Effector memory CD8-positive, alpha-beta T cell (primary cell): ENCODE measurements at places on chromosomes 16 and 17.

DNA sequence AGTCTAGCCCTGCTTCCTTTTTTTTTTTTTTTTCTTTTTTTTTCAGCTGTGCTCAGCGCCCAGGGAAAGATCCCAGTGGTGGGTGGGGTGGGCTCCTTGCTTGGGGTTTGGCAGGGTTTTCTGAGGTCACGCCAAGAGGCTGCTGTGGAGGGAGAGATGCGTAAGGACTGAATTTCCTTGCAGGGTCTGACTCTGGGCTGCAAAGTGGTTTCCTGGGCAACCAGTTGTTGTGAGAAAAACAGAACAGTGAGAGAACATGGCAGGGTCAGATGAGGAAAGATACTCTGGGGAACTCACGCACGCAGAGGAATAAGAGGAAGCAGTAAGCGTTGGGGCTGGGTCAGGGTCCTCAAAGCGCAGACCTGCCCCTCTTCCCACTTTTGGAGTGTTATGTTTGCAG, 119.5 kb downstream of the IRF8 start:
- DNase-seq = no peak

DNA sequence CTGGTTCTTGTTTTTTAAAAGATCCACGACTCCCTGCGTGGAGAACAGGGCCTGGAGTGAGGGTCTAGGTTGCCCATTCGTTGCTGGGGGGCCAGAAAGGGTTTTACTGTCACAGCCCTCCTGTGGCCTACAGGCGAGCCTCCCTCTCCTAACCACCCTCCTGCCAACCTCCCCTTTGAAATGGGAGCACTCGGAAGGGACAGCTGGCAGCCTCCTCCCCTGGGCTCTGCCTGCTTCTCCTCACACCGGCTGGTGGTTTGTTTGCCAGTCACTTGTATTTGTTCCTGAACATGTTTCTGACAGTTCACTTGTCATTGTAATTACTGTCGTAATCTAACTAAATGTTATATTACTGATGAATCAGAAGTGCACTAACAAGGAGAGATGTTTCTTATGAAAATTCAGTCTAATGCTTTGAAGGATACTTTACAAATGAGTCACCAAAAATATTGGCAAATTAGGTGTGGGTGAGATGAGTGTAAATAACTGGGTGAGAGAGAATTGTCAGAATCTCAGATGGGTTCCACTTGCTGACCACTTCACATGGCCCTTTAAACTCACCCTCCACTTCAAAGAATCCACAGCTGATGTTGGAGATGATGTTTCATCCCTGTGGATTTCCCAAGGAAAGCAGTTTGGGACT, 2.7 kb upstream of the SPPL2C start:
- DNase-seq = no peak

GRCh38 chr17:17527956-17528500, 31.8 kb upstream of the RASD1 start:
- no peak for DNase-seq

GRCh38 chr16:79069633-79070032, 530.9 kb downstream of the MAF start:
- no peak for DNase-seq

DNA sequence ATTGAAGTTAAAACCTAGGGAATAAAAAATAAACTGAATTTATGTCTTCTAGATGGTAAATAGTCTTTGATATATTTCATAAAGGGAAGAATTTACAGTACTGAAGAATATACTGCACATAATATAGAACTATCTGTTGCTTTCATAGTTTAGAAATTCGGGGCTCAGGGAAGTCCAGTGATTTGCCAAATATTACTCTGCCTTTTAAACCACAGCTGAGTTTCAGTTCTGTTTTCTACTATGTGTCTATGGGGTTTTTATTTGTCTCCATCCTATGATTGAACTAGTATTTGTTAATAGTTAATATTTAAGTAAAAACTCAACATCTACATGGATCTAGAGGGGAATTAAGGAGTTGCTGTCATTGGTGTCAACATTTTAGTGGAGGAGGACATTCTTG, 715.0 kb upstream of the CDH8 start:
- DNase-seq = no peak

DNA sequence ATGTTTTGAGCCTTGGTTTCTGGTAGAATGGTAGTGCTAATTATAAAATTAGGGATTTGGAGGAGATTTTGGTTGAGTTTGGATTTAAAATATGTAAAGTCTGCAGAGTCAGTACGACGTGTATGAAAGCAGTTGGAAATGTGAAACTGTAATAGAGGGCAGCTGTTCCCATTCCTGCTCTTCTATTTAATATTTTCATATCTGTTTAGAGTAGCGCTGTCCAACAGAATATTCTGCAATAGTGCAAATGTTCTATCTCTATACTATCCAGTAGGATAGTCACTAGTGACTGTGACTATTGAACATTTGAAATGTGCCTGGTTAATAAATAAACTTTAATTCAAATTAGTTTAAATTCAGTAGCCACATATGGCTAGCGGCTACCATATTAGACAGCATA, 443.4 kb upstream of the SOX9 start:
- DNase-seq = no peak

DNA sequence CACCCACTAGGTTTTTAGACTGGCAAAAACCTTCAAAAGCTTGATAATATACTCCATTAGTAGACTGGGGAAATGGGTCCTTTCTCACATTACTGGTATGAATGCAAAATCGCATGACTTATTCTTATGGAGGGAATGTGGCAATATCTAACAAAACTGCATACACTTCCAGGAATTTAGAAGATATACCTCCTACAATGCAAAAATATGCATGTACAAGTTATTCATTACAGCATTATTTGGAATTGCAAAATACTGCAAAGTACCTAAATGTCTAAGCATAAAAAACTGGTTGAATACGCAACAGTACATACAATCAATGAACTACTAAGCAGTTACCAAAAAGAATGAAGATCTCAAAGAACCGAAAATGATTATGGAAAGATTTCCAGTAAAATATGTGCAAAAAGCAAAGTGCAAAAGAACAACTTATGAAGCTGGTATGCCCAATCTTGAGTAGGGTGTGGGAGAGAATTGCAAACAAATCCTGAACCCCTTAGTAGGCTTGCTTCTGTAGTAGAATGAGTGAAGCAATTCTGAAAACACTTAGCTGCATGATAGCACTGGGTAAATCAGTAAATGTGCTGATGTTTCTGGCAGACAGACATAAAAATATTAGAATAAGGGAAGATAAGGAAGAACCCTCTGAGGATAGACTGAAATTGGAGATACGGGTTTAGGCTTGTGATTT, 180.1 kb downstream of the PARN start:
- no peak for DNase-seq

DNA sequence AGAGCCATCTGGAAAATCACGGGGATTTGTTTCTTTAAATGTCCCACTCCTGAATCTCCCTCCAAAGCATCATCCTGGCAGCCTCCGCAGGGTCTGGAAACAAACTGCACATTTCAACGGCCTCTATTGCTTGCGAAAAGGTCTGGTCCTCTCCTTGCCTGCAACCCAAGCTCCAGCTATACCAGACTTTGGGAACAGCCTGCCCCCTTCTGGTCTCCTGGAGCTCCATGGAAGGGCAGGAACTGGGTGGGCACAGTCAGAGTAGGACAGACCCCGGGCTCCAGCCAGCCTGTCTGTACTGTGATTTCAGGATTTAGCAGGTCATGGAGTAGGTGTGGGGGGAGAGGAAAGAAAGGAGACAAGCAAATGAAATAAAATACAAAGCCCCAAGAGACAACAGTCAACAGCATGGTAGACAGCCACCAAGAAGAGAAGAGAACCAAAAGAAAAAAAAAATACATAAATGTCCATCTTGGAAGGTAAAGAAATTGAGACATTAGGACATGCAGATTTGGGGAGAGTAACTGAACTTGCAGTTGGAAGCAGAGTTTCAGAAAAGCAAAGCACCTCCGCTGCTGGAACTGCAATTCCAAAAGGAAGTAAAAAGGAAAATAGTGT, 2.7 kb downstream of the XYLT1 start:
- no peak for DNase-seq

DNA sequence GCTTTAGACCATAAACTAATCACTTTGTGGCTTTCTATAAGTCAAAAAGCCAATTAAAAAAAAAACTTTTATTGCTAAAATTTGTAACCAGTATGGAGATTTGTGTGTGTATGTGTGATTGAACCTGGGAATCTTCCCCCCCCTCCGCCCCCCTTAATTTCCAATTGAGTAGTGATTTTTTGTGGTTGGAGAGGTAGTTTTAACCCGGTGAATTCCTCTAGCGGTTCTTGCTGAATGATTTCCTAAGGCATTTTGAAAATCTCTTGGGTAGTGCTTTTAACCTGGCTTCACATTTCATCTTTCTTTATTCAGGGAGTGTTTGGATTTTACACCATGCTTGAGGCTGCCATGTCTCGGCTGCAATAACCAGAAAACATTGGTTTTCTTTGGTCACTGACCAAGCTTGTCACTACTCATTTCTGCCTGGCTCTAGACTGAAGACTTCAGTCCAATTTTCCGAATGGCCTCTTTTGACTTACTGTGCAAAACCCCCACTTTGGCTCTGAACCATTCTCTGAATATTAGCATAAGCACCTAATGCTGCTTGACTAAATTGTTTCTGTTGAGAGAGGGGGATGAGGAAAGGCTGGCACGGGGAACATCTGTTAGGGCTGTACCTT, 35.6 kb downstream of the PRKCA start:
- DNase-seq = no peak

DNA sequence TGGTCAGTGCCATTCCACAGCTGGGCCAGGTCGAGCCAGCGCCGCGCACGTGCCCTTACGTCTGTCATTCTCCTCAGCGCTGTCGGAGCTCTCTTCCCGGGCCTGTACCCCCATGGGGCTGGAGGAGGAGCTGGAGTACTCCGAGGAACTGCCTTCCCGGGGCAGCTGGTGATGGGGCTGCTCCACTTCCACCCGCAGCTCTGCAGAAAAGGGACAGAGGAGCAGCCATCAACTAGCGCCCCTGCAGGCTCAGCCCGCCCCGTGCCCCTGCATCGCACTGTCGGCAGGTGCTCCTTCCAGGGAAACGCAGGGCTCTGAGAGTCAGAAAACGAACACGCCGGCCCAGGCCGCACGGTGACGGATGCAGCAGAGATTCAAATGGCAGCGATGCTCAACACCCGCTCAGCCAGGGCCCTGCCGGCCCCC, 20.9 kb downstream of the MAP1LC3B start:
- no peak for DNase-seq

DNA sequence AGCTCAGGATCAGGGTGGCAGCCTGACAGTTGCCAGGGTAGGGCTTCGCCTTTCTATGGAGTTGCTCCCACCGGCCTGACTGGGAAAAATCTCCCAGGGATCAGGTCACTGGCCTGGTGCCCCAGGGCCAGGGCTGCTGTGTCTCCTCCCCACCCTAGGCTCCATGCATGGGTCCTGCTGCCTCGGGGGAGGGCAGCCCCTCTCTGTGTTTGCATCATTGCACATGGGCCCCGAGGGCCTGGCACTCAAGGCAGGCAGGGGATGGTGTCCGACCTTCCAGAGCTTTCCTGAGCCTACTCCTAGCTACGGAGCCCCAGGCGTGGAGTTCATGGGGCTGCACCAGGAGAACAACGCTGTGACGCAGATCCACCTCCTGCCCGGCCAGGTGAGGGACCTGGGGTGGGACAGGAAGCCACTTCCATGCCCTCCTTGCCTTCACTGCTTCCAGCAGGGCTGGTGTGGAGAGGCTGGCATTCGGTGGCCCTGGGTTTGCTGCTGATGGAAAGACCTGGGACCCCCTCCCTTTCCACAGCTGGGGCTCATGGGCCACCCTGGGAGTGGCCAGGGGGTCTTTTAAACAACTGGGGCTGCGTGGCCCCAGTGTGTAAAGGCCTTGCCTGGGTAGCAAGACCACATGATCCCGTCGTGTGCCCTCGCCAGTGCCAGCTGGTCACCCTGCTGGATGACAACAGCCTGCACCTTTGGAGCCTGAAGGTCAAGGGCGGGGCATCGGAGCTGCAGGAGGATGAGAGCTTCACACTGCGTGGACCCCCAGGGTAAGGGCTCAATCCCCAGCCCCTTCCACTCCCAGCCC, 29.5 kb upstream of the MYO15B start:
- DNase-seq = no peak

GRCh38 chr17:42016411-42016831, 818 bp downstream of the DNAJC7 start:
- no peak for DNase-seq

DNA sequence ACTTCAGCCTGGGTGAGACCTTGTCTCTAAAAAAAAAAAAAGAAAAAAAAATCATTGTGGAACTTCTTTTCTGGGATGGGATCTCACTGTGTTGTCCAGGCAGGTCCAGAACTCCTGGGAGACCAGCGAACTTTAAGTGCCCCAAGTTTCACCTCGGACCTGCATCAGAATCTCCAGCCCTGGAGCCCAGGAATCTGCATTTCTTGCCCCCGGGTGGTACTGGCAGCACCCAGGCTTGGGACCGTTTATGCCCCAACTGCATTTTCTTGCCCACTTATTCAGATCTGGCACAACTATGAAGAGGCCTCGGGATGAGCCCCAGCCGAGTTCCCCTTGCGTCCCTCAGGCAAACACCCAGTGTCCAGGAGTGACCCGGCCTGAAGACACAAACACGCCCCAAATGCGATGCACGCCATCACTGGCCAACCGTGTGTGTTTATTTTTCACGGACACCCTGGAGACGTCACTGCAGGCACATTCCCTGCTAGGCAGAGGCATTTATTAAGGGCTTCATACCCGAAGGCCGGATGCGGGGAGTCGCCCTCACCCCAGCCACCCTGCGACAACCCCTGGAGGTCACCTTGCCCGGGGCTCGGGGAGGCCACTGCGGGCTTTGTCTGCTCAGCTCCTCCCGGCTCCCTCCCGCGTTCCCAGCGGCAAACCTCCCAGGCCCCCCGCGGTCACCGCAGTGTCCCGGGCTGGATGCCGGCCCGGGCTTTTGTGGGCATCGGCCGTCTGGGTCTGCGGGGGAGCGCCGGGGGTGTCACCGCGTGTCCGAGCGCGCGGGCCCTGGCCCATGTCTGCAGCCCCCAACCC, 684 bp upstream of the SPIRE2 start:
- DNase-seq = no peak

DNA sequence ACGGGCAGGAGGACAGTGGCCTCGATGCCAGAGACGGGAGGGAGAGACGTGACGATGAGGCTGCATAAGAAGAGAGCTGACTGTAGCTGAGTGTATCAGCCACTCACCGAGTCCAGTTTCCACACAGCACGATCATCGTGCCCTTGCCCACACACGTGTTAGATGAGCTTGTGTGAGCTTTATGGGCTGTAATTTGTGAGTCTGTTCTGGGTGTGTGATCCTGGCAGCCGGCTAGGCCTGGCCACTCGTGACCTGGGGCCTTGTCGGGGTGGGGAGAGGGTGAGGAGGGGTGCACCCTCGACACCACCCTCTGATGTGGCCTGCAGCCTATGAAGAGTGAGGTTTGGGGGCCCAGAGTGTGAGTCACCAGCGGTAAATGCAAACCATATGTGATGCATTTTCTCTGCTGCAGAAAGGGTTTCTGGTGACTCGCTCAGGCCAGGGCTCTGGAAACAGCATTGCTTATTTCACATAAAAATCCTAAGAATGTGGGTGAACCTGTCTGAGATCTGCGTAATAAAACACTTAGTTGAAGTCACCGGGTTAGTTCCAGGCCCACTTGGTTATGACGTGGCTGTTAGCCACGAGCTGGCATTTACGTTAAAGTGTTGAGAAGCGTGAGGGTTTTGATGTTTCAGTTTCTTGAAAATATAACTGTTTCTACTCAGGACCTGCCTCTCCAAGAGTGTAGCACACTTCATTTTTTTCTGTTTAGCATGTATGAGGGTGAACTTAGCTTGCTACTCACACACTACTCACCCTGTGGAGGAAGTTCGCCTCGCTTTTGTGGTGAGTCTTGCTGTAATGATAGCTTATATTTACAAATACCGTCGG, 4.2 kb downstream of the METRNL start:
- peak; percentile 74 for DNase-seq
